ENCODE measurements at places on chromosomes 5 and 9.

- DNase-seq: peak; percentile 3
Observed at GRCh38 chr5:36552651-36553393, 53.6 kb upstream of the SLC1A3 start.

DNA sequence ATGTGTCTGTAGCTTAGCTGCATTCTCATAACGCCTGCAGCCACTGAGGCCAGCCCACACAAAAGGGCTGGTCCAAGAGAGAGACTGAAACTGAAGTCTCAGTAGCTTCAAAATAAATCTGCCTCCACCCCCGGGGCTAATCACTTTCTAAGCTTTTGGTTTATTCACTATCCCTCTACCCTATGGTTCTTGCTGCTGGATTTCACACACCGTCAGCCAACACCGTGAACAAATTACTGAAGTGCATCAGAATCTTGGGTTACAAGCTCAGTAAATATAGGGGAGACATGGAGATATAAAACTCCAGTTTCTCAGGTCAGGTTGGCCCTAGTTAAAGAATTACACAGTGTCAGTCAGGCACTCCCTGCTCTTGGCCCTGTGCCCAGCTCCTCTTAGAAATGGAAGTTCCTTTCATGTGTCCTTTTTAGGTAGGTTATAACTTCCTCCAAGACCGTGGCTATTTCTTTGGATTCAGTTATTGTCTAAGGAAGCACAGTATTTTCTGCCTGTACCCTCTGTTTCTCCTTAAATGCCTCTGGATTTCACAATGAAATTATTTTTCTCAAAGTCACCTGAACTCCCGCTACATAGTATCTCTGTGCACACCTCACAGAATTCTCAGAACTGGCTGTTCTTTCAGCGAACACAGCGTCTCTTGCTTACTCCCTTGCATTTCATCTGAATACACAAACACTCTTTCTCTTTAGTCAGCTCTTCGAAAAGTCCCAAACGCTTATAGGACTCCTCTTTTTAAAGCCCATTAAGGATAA, 112.5 kb downstream of the FAM174A start:
- no peak for DNase-seq

- DNase-seq: no peak
Observed at GRCh38 chr9:70832492-70832891, 288.9 kb downstream of the TRPM3 start.

- no peak for DNase-seq
Observed at GRCh38 chr5:36882250-36882649, 5.7 kb downstream of the NIPBL start.

DNA sequence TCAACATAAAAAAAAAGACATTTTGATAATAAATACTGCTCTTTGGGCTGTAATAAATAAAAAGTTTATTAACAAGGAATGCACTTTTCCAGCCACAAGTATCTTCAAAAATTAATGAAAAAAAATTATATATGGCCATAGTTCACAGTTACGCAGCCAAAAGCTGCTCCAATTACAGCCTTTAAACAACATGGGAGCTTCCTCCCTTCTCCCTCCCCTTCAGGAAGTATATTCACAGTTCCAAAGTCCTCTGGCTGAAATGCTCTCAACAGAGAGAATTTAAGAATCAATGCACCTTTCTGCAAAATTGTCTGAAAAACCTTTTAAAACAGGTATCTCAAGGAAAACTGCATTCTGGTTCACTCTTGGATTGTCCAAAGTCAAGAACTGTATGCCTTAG, 5.9 kb downstream of the PLK2 start:
- DNase-seq: no peak

DNA sequence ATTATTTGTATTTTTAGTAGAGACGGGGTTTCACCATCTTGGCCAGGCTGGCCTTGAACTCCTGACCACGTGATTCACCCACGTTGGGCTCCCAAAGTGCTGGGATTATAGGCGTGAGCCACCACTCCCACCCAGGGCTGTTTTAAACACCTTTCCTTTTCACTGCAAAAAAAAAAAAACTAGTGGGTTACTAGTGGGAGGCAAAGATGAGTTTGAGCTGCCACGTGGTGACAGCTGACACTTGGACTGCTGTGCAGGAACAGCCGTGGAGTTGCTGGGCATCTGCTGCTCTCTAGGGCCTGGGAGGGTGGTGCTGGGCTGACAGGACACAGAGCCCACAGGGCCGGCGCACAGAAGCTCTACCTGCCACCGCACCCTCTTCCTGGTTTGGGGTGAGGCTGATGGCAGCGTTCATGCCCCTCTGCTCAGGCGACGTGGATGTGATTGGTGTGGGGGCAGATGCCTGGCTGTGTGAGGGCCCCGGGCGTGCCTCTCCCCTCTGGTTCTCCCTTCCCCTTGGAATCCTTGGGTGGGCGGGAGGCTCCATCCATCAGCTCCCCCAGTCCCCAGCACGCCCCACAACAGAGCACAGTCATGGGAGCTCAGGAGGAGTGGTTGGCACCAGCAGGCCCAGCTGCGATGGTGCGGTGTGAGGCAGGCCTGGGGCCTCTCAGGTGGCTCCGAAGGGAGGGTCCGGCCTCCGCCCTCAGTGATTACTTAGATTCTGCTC, 16.9 kb downstream of the RABL6 start:
- no peak for DNase-seq

Data from iPS DF 19.7 (cell line).